ENCODE measurements at places on chromosomes 5 and 9. TPM values are rescaled to one million over a fixed set of nuclear protein-coding genes. Genes with fewer than 3 reads are reported as not detected.

DNA sequence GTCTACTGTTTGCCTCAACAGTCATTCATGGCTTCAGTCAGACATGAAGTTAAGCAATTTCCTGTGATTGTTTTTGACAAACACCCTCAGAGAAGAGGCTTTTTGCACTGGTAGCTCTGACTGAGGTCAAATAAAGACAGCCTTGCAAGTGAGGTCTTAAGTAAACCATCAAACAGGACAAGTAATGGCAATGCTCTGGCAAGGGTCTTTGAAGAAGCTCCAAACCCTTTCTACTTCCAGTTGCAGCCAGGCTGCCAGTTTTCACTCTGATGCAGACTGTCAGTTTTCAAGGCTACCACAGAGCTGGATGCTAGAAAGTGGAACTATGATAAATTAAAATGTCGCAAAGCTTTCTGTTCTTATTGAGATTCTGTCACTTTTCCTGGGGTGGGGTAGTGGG, 421.5 kb upstream of the PTGER4 start:
- H3K27ac ChIP-seq: no peak overlapping the region
- H3K27me3 ChIP-seq: no peaks in the 10 kb centered on the region
- no peaks in the 10 kb centered on the region for H3K4me1 ChIP-seq
- H3K36me3 ChIP-seq: no peaks in the 10 kb centered on the region

- H3K4me1 ChIP-seq: peaks cover 13% of the 10 kb centered on the region
- DNase-seq: peak; percentile 56
- H3K27ac ChIP-seq: peak overlapping the region; percentile 6
- H3K27me3 ChIP-seq: no peaks in the 10 kb centered on the region
- no peaks in the 10 kb centered on the region for H3K36me3 ChIP-seq
Measured at GRCh38 chr5:143355710-143356109, 47.8 kb downstream of the NR3C1 start.

GRCh38 chr5:37116359-37116758, 132.8 kb downstream of the CPLANE1 start:
- no peak for DNase-seq
- H3K27ac ChIP-seq: no peak overlapping the region
- H3K4me1 ChIP-seq: no peaks in the 10 kb centered on the region
- no peaks in the 10 kb centered on the region for H3K27me3 ChIP-seq
- H3K36me3 ChIP-seq: no peaks in the 10 kb centered on the region
- H3K4me3 ChIP-seq: no peak overlapping the region

GRCh38 chr9:124079176-124079925, 67.8 kb downstream of the LHX2 start:
- H3K36me3 ChIP-seq: no peaks in the 10 kb centered on the region
- H3K4me3 ChIP-seq: no peak overlapping the region
- H3K27me3 ChIP-seq: no peaks in the 10 kb centered on the region
- H3K27ac ChIP-seq: peak overlapping the region; percentile 85

DNA sequence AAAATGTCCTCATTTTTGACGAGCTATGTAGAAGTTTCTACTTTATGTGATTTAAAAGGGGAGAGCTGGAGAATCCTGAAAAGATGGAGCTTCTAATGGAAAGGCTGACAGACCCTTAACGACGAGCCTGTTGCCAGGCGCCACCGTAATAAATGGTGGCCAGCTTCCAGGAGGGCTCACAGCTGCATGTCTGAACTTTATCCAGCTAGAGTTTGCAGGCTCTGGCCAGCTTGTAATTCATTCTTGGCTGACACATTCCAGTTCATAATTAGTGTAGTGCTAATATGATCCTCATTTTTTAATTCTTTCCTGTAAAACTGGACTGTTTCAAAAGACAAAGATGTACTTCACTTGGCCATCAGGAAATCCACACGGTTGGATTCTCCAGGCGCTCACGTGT, 246.7 kb downstream of the GAS1 start:
- peak; percentile 48 for DNase-seq
- peak overlapping the region; percentile 20 for H3K27ac ChIP-seq
- H3K27me3 ChIP-seq: no peaks in the 10 kb centered on the region
- H3K4me3 ChIP-seq: no peak overlapping the region
- no peaks in the 10 kb centered on the region for H3K36me3 ChIP-seq

- DNase-seq: no peak
- no peaks in the 10 kb centered on the region for H3K36me3 ChIP-seq
- no peak overlapping the region for H3K4me3 ChIP-seq
- no peaks in the 10 kb centered on the region for H3K4me1 ChIP-seq
Measured at GRCh38 chr9:119601632-119602031, 232.4 kb upstream of the BRINP1 start.

GRCh38 chr5:61576556-61576955, 244.5 kb downstream of the ZSWIM6 start:
- H3K4me3 ChIP-seq: no peak overlapping the region
- no peak overlapping the region for H3K27ac ChIP-seq
- no peaks in the 10 kb centered on the region for H3K36me3 ChIP-seq
- H3K4me1 ChIP-seq: no peaks in the 10 kb centered on the region
- no peak for DNase-seq

- peak overlapping the region; percentile 52 for H3K4me3 ChIP-seq
- H3K27me3 ChIP-seq: no peaks in the 10 kb centered on the region
- DNase-seq: no peak
- peaks cover 38% of the 10 kb centered on the region for H3K4me1 ChIP-seq
- peak overlapping the region; percentile 96 for H3K27ac ChIP-seq
- no peaks in the 10 kb centered on the region for H3K36me3 ChIP-seq
Measured at GRCh38 chr5:38465702-38466423, 90.6 kb downstream of the LIFR start.

DNA sequence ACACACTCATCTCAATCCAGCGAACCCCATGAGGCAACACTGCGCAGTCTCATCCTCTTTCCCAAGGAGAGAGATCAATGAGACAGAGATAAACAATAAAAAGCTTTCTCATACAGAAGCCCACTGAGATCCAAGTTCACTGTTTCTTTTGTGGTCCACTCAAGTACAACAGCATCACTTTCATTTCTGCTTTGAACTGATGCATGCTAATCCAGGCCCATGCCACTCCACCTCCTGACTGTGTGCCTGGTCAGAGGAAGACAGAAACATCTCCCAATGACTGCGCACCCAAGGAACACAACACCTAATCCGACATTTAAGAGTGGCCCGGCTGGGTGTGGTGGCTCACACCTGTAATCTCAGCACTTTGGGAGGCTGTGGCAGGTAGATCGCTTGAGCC, 104.0 kb downstream of the SERINC5 start:
- no peaks in the 10 kb centered on the region for H3K36me3 ChIP-seq
- no peak for DNase-seq
- H3K4me1 ChIP-seq: no peaks in the 10 kb centered on the region
- H3K27me3 ChIP-seq: no peaks in the 10 kb centered on the region
- no peak overlapping the region for H3K27ac ChIP-seq

DNA sequence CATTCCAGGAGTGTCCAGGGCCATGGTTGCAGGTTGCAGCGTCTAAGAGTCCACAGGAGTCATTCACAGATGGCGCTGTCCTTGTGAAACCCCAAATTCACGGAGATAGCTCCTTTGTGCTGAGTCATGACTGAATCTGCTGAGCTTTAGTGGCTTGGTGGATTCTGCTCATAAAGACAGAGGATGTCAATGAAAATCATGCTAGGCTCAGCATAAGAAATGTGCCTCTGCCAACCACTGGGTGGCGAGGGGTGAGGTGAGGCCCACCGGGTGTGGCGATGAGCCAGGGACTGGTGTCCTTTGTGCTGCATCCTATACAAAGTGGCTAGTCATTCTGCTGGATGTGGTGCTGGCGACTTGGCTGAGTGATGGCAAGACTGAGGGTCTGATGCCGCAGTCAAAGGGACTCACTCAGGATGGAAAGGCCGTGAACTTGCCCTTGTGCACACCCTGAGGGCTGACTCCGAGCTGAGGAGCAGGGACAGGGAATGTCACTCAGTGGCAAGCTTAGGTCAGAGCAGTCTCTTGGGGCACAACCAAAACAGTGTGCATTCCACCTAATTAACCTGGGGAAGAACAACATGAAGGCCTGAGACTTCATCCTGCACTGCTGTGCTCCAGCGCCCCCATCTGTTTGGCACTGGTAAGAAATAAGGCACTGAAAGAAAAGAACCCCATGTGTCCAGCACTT, 71.5 kb downstream of the DAP start:
- no peak for DNase-seq
- H3K27me3 ChIP-seq: no peaks in the 10 kb centered on the region
- no peak overlapping the region for H3K27ac ChIP-seq
- H3K4me3 ChIP-seq: no peak overlapping the region

GRCh38 chr9:95801797-95802196, 73.7 kb upstream of the ERCC6L2 start:
- no peaks in the 10 kb centered on the region for H3K36me3 ChIP-seq
- no peaks in the 10 kb centered on the region for H3K4me1 ChIP-seq
- no peak overlapping the region for H3K27ac ChIP-seq
- DNase-seq: no peak

DNA sequence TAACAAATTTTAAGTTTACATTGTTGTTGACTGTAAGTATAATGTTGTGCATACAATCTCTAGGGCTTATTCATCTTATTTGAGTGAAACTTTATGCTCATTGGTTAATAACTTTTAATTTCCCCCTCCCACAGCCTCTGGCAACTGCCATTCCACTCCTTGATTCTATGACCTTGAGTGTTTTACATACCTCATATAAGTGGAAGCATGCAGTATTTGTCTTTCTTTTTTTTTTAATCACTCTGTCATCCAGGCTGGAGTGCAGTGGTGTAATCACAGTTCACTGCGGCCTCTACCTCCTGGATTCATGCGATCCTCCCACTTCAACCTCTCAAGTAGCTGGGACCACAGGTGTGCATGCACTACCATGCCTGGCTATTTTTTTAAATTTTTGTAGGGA, 83.9 kb downstream of the KCTD16 start:
- no peaks in the 10 kb centered on the region for H3K27me3 ChIP-seq
- H3K4me3 ChIP-seq: no peak overlapping the region
- H3K36me3 ChIP-seq: no peaks in the 10 kb centered on the region
- DNase-seq: no peak
- H3K4me1 ChIP-seq: no peaks in the 10 kb centered on the region

Gene SURF2
- 25.9 TPM for total RNA-seq

Gene TMEM174
- total RNA-seq: not detected

Gene MAN1B1
- 62.8 TPM for total RNA-seq

Gene LCN1
- not detected for total RNA-seq

Gene NTNG2
- total RNA-seq: under 0.01 TPM

Gene ADGRD2
- total RNA-seq: not detected

All from breast epithelium (tissue), 4 donors.